ENCODE measurements at places on chromosomes 16 and 17. TPM values are rescaled to one million over a fixed set of nuclear protein-coding genes. Genes with fewer than 3 reads are reported as not detected.

Gene CHST5
- total RNA-seq: not detected

Gene ARHGAP44
- total RNA-seq: 0.95 TPM

Gene GRAP
- 0.34 TPM for total RNA-seq

Gene TBC1D3K
- total RNA-seq: not detected

Gene BIRC5
- 15.4 TPM for total RNA-seq

Gene WFDC1
- 0.17 TPM for total RNA-seq

Gene CLEC18B
- 0.47 TPM for total RNA-seq

Gene KIF2B
- not detected for total RNA-seq

Gene GPR142
- total RNA-seq: not detected

Gene OR3A3
- not detected for total RNA-seq

Gene SLC52A1
- 0.32 TPM for total RNA-seq

Gene ADORA2B
- total RNA-seq: 12.9 TPM

Gene CDH5
- under 0.01 TPM for total RNA-seq

Gene MFSD6L
- total RNA-seq: not detected

Gene TBC1D3
- total RNA-seq: not detected

Gene DDX42
- 60.1 TPM for total RNA-seq

Gene CACNG1
- not detected for total RNA-seq

Gene DPEP2
- total RNA-seq: not detected

Gene EFTUD2
- total RNA-seq: 68.9 TPM

Gene CBLN1
- total RNA-seq: not detected

Gene EVI2B
- total RNA-seq: 0.16 TPM

Gene NPIPB6
- 0.47 TPM for total RNA-seq

Gene ANKRD40
- total RNA-seq: 19.4 TPM

Gene BICDL2
- total RNA-seq: 0.32 TPM

Gene KRT31
- not detected for total RNA-seq

All from bronchial smooth muscle cell (primary cell).